Heart right ventricle (tissue), 16 donors: ENCODE measurements at places on chromosomes 11 and 22. TPM values are rescaled to one million over a fixed set of nuclear protein-coding genes. Genes with fewer than 3 reads are reported as not detected.

SCGB2A2 gene
- polyA plus RNA-seq, result not detected

NELL1 gene
- not detected for polyA plus RNA-seq

LTO1 gene
- 10.9 TPM for polyA plus RNA-seq

CLMP gene
- 4.1 TPM for polyA plus RNA-seq

SLC7A4 gene
- 0.07 TPM for polyA plus RNA-seq

RIN1 gene
- 10.8 TPM for polyA plus RNA-seq

ENTHD1 gene
- polyA plus RNA-seq, result not detected

C11orf52 gene
- 3.2 TPM for polyA plus RNA-seq

MIAT gene
- 0.03 TPM for polyA plus RNA-seq

PVALB gene
- not detected for polyA plus RNA-seq

CBLIF gene
- not detected for polyA plus RNA-seq

KDM4E gene
- polyA plus RNA-seq, result not detected
